ENCODE measurements at places on chromosomes 5 and 9. TPM values are rescaled to one million over a fixed set of nuclear protein-coding genes. Genes with fewer than 3 reads are reported as not detected.

PLCXD3 gene
- total RNA-seq: not detected

ZNF883 gene
- not detected for total RNA-seq

PCDHGA5 gene
- total RNA-seq: not detected

F2RL1 gene
- total RNA-seq: 1.2 TPM

SLCO6A1 gene
- not detected for total RNA-seq

FCN2 gene
- not detected for total RNA-seq

Data from MG63 (cell line).